ENCODE measurements at places on chromosomes 5 and 9. TPM values are rescaled to one million over a fixed set of nuclear protein-coding genes. Genes with fewer than 3 reads are reported as not detected.
A peak's percentile ranks its signal among the peaks of the same experiment; 100 is the strongest.

Gene AGTPBP1
- 21.2 TPM for total RNA-seq

DNA sequence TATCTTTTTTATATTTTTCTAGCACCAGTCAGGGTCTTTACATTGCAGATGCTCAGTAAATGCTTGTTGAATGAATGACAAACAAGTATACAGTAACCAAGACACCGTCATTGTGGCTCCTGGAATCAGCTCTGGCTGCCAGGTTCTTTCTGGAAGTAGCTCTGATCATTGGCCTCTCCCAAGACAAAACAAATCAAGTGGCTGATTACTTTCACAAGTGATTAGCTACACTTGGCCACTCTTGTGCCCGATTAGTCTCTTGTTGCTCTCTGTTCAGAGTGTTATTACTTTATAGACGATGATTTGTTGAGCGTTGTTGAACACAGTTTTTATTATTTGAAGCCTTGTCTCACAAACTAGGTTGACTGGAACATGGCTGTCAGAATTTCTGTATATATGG lies 119.6 kb upstream of the TLX3 start:
- DNase-seq = no peak

Gene LHX2
- total RNA-seq = 0.44 TPM

Gene CFAP77
- total RNA-seq = not detected

GRCh38 chr9:251398-251797 lies 36.7 kb downstream of the DOCK8 start:
- DNase-seq = no peak

Gene ZDHHC12
- 5.7 TPM for total RNA-seq

Gene TRMT10B
- total RNA-seq = 4.8 TPM

Gene PCDHB13
- total RNA-seq = 1.9 TPM

DNA sequence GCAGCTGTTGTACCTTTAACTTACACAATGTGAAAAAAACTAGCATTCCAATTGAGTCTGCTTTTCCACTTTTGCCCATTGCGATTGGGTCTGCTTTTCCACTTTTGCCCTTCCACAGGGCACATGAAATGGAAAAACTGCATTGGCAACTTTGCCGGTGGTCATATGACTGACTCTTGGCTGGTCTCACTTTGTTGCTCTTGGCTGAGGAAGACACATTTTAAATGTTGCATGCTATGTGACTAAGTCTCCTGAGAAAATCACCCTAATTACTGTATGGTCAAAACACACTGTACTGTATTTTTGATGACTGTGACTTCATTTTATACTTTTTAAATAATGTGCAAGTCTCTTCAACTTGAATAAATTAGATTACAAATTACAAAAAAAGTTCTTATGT lies 1.6 kb upstream of the OXCT1 start:
- DNase-seq = peak; percentile 89

- peak; percentile 80 for DNase-seq
Measured at GRCh38 chr9:14356351-14357265, 42.7 kb upstream of the NFIB start.

Gene CER1
- total RNA-seq = 0.22 TPM

- DNase-seq = peak; percentile 84
Measured at GRCh38 chr9:104863180-104863883, 64.6 kb downstream of the ABCA1 start.

DNA sequence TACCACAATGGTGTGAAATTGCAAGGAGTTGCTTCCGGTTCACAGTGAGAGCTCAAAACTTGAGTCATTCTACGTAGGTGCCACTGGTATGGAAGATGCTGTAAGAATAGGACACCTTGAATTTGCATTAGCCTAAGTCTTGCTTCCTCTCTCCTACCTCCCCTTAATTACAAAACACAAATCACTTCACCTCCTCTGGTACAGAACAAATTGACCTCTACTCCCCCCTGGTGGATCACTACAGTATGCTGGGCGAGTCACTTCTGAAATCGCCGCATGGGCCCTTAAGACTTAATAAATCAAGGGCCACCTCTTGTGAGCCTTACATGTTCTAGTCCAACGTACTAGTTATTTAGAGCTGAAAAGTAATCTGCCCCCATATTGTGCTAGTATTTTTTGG lies 145.3 kb upstream of the SMARCA2 start:
- peak; percentile 11 for DNase-seq

DNA sequence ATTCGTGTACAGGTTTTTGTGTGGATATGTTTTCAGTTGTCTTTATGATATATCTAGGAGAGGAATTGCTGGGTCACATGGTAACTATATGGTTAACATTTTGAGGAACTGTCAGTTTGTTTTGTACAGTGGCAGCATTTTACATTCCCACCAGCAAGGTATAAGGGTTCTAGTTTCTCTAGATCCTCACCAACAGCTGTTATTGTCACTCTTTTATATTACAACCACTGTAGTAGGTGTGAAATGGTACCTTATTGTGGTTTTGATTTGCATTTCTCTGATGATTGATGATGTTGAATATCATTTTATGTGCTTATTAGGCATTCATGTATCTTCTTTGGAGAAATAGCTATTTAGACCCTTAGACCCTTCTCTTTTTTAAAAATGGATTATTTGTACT lies 82.9 kb downstream of the CCDC171 start:
- no peak for DNase-seq

Gene UGT3A2
- total RNA-seq = 0.35 TPM

- no peak for DNase-seq
Measured at GRCh38 chr5:178791976-178792375, 61.5 kb upstream of the ZNF354A start.

GRCh38 chr9:76761448-76761847 lies 2.8 kb upstream of the PCA3 start:
- DNase-seq = peak; percentile 28

Gene FAM53C
- total RNA-seq = 25.8 TPM

GRCh38 chr5:147539053-147539452 lies 29.2 kb upstream of the DPYSL3 start:
- DNase-seq = no peak

GRCh38 chr9:114011313-114011712 lies 66.8 kb downstream of the AMBP start:
- DNase-seq = no peak

DNA sequence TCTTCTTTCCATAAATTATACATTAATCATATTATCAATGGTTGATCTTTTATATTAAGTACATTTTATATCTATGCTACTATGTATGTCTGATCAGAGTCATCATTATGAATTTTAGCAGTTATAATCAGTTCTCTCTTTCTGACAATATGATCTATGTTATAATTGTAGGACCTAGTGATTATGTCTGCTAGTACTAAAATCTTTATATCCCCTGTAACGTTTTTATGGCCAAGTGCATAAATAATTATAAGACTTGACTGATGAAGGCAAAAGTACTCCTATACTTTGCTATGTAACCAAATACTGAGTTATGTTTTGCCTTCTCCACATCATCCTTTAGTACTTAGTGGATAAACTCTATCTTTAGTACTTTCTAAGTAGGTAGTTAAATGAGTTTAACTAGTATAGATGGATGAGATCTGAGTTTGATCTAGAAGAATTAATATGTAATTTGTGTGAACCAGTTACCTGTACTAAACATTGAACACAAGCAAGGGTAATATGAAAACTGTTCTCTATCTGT lies 75.4 kb downstream of the SLF1 start:
- no peak for DNase-seq

GRCh38 chr5:133715616-133716015 lies 103.3 kb upstream of the FSTL4 start:
- DNase-seq = no peak

Gene PLPP7
- total RNA-seq = 52.4 TPM

DNA sequence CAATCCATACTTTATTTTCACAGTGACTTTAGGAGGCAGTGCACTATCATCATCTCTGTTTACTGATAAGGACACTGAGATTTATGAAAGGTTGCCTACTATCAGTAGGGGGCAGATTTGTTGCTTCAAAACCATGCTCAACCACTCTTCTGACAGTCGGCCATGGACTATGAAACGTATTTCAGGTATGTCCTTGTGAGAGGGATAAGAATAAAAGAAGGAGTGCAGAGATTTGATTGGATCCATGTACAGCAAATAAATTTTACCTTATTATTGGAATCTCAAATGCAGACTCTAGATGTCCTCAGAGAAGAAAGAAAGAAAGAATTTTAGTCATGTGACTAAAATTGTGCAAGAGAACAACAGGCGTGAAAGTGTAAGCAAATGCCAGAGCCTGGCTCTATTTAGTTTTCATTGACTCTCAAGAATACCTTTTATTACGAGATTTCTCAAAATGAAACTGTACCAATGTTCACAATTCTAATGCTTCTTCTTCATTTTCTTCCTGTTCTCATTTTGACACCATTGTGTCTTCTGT lies 296.6 kb upstream of the RASA1 start:
- DNase-seq = peak; percentile 20

Gene PCDHB10
- 2.1 TPM for total RNA-seq

Gene SLC27A6
- 1.0 TPM for total RNA-seq

Gene IL5
- total RNA-seq = not detected

DNA sequence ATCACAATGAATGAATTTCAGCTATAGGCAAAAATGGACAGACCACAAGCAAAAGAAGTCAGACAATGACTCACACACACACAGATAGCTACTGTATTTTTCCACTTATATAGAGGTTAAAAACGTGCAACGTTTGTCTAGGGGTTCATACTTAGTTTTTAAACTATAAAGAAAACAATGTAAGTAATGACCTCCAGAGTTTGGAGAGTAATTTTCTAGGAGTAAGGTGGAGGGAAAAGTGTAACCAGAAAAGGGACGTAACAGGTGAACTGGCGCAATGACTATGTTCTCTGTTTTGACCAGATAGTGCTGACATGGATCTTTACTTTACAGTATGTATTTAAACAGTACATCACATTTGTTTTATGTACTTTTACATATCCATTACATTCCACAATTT lies 51.1 kb downstream of the FNIP1 start:
- no peak for DNase-seq

DNA sequence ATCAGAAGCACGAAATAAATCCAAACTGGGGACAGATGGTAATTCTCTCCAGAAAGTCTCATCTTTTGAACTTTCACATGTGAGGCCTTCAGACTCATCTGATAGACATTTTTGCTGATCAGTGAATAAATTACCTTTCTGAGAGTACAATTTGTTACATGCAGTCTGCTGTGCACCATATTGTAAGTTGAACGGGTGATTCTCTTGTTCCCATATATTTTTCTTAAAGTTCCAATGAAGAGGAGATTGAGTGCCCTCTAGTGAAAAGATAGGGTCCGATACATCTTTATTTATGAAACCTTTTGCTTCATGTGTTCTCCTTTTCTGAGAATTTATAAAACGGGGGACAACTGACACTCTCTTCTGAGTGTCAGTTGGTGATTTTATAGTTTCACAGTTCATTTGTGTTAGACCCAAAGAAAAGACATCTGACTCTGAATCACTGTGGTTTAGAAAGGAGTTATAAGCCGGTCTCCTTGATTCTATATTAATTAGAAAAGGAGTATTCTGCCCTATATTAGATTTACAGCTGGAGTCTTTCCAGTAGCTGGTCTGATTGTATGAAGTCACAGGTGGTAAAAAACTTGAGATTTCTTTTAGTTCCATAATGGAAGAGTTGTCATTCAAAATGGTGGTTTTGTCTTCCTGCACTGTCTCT lies 30.4 kb downstream of the GNG10 start:
- peak; percentile 55 for DNase-seq

DNA sequence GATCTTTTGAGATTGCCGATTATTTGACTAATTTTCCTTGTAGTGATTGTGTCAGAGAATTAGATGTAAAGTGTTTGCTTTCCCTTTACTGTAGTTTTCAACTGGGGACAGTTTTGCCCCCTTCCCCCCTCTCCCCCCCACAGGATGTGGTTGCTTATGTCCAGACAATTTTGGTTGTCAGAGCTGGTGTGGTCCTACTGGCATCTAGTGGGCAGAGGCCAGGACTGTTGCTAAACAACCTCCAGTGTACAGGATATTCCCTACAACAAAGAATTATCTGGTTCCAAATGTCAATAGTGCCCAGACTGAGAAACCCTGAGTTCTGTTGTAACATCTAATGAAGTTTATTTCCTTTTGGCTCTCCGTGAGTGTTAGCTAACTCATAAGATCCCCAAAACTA lies 20.0 kb downstream of the TMEFF1 start:
- no peak for DNase-seq

Gene CATSPER3
- 0.31 TPM for total RNA-seq

GRCh38 chr9:88820055-88820454 lies 171.2 kb upstream of the S1PR3 start:
- no peak for DNase-seq

DNA sequence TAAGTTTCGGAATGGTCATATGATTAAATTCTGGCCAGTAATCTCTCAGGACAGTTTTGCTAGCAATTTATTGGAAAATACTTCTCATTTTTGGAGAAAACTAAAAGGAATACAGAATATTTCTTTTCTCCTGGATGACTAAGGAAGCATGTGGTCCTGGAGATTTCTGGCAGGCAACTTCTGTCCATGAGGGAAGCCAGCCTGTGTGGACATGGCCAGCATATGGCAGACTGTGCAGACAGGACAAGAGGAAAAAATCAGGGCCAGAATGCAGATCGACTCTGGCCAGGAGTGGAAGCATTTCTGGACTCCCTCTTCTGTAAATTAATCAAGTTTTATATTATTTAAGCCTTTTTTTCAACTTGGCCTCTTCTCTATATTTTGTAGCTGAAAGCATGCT lies 100.4 kb upstream of the CDH18 start:
- DNase-seq = peak; percentile 74

- peak; percentile 74 for DNase-seq
Measured at GRCh38 chr5:97142521-97143254, at the start of gene LIX1. Gene LIX1, minus strand, starts transcription at chr5:97142611. Its CDS starts 35 bp downstream, at chr5:97142576.

DNA sequence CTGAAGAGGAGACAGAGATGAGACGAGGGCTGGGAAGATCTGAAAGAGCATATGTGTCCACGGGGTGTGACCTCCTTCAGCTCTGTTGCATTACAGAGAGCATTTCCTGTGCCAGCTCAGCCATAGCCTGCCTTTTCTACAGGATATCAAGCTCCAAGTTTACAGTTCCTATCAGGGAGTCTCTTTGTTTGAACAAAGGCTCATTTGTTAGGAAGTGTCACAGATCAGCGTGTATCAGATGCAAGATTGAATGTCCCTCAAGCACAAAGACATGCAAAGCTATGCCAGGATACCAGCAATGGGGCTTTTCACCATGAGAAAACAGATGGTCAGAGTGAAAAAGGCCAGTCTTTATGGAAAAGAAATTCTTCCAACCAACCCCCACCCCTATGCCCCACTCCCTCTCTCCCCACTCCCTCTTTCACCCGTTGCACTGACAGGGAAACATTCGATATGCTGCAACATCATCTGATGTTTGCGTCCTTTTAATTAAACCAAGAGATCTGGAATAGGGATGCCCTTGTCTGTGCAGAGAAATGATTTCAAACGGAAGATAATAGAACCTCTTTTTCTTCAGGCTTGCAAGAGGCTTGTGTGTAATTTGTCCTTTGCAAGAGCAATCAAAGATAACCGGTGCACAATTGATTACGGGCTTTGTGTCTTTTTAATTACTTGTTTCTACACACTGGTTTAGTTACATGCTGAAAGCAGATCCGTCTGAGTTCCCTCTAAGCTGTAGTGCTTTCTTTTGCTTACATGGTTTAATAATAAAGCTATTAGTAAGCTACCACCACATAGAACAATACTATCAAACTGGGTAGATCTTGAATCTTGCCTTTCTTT lies 263.1 kb upstream of the RGMB start:
- DNase-seq = peak; percentile 82

Gene WDR70
- total RNA-seq = 44.2 TPM

Data from muscle of leg (tissue), 16 donors.